ENCODE measurements at places on chromosomes 2 and 18.

DNA sequence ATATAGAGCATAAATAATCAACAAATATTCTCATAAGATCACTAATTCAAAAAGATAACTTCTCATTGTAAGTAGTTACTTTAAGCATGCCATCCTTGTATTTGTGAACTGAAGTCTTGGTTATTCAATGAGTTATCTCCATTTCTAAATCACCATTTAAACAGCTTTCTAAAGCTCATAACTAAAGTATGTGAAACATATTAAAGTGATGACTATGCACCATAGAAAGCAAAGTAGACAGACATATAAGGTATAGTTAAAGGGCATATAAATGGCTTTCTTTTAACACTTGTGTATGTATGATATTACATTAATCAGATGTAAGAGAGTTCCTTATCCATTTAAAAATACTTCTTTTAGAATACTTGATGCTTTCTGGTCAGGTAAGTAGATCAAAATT, 83.5 kb downstream of the IKZF2 start:
- DNase-seq: no peak

DNA sequence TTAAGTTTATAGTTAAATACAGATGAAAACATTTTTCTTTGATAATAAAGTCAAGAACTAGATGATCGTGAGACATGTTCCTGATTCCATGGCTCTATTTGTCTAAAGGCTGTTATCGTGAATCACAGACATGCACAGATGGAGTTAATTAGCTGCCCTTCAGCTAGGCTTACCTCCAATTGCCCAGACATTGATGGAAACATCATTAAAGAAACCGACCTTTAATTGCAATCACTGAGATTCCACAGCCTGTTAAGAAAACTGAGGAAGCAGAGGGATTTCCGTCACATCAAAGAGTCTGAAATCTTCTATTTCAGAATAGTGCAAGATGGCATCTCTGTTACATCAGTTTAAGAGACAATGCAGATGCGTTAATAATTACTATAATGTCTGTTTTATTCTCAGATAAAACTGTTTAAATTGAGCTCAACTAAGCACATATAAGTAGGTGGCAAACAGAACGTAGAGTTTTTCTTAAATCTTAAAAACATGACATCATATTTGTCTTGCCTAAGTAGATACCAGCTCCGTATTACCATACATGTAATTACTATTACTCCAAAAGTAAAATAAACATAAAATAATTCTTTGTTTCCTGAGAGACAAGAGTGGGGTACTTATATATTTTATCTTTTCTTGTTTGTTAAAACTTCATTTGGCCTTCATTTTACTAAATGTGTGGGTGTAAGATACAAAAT, 23.9 kb upstream of the CRACDL start:
- DNase-seq: no peak

- no peak for DNase-seq
Observed at GRCh38 chr2:231680285-231680991, 27.9 kb upstream of the PTMA start.

DNA sequence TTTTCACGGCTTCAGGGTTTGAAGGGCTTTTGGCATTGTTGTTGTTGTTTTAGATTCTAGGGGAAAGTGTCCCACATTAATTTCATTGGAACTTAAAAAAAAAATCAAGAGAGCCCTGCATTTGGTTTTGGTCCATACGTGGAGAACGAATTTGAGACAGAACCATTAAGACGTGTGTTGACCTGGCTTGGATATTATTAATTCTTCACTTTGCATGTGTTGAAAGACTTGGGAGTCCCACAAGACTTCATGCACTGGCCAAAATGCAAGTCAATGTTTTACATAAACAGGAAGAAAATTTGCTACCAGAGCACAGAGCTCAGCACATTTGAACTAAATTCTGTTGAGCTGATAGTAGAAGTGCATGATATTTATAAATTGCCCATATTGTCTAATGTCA, 761.2 kb upstream of the ACVR2A start:
- no peak for DNase-seq

GRCh38 chr2:168338803-168339437, 91.5 kb upstream of the STK39 start:
- no peak for DNase-seq

DNA sequence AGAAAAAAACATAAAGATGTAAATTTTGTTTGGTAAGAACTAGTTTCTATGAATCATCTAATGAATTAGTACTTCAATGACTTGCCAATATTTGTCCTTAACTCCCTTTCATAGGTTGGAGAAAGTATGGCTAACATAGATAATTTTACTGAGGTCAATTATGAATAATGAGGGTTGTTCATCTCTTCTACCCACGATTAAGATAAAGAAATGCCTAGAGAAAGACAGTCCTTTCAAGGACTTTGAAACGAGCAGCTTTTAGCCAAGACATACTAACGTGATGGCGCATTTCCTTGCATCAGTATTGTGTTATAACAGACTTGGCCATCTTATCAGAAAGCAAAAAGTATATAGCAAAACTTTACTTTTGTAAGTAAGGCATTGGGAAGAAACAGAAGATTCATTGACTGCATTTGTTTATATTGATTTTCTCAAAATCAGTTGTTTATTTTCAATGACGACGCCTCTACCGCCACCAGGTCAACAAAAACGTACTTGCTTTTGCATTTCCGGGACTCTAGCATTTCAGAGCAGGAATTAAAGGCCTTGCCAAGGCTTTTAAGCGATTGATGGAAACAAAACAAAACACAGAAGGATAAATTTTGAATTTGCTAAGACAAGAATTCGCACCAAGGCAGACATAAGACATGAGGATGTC, 961 bp downstream of the RBM43 start:
- no peak for DNase-seq

DNA sequence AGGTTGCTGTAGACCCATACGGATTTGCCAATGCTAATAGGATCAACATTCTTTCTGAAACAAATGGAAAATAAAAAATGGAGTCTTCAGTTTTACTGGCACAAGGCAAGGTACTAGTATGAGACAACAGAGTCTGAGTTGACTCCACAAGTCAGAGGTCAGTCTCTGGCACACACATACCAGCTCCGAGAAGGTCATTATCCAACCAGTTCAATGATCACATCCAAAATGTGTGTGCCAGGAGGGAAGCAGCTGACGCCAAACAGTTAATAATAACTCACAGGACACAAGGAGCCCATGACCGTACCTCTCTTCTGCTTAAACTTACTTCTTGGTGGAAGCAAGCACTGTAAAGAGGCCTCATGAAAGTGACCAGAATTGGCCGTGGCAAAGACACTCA, 528.6 kb downstream of the ZNF516 start:
- no peak for DNase-seq

- DNase-seq: peak; percentile 31
Observed at GRCh38 chr2:228048838-228049490, 132.5 kb downstream of the SPHKAP start.
